ENCODE measurements at places on chromosomes 4 and X.

GRCh38 chr4:26476545-26476944 lies 13.7 kb downstream of the CCKAR start:
- DNase-seq: no peak

- DNase-seq: no peak
Observed at GRCh38 chr4:165191814-165192499, 15.4 kb upstream of the KLHL2 start.

DNA sequence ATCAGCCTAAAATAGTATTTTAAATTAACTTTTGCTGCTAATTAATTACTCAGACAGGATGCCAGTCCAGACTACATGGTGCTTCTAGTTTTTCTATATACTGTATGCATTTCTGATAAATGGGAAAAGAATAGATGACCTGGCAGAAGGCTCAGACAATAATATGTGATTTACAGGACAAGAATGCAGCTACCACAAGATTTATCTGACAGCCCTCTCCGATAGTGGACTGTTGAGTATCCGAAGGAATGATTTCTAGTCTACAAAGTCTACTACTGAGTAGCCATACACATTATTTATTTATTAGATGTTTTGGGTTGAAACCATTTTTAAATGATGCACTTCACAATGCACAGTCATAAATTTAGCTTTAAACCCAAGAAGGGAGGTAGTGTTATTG lies 212.8 kb downstream of the MAB21L2 start:
- no peak for DNase-seq

DNA sequence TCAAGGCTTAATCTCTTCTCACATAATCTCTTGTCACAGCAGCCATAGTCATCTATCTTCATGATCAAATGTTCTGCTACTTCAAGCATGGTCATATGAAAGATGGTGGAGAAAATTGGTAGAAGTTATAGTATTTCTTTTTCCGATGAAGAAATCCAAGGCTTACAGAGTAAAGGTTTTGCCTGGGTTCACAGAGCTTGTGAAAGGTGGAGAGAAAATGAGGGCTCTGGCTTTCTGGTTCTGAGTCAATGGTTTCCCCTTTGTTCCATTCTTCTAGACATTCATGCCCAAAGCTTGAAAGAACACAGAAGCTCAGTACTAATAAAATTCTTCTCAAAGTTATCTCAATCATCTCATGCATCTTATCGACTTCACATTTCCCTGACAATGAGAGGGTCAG lies 36.1 kb downstream of the CLNK start:
- no peak for DNase-seq

DNA sequence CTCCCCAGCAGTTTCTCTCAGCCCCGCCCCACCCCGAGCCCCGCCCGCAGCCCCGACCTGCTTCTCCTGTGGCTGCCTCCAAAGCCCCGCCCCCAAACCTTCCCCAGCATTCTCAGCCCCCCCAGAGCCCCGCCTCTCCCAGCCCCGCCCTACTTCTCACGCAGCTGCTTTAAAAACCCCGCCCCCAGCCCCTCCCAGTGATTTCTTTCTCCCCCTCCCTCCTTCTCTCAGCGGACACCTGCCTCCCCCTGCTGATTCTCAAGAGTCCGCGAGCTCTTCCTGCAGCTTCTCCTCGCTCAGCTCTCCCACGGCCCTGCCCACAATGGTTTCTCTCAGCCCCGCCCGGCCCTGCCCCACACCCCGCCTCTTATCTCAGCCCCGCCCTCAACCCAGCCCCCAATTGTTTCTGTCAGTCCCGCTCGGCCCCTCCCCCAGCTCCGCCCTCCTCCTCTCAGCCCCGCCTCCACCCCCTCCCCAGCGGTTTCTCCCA lies 636 bp upstream of the EOLA1 start:
- DNase-seq: peak; percentile 69
